ENCODE measurements at places on chromosomes 3 and 15. TPM values are rescaled to one million over a fixed set of nuclear protein-coding genes. Genes with fewer than 3 reads are reported as not detected.

Gene ZNF385D
- total RNA-seq = 0.60 TPM

Gene CDAN1
- 11.5 TPM for total RNA-seq

Gene CCDC54
- total RNA-seq = not detected

Gene SETD5
- 35.7 TPM for total RNA-seq

Gene SLC28A2
- total RNA-seq = not detected

Gene ESYT3
- 1.4 TPM for total RNA-seq

Gene CAMKV
- total RNA-seq = not detected

Gene POMGNT2
- 22.8 TPM for total RNA-seq

Gene PARP15
- total RNA-seq = not detected

Gene TP63
- not detected for total RNA-seq

Gene CACNA2D2
- total RNA-seq = not detected

Gene INSYN1
- total RNA-seq = 0.68 TPM

Gene DOCK3
- under 0.01 TPM for total RNA-seq

Gene TMCO5A
- total RNA-seq = not detected

Gene FAM107A
- 2.6 TPM for total RNA-seq

Gene SI
- total RNA-seq = not detected

Gene NBEAL2
- 4.0 TPM for total RNA-seq

Gene TMEM207
- not detected for total RNA-seq

Gene CNTN4
- not detected for total RNA-seq

Gene UBAP1L
- total RNA-seq = 0.34 TPM

Gene PRSS50
- not detected for total RNA-seq

Gene EPB42
- not detected for total RNA-seq

Gene BBS4
- total RNA-seq = 29.6 TPM

Gene KLHL6
- not detected for total RNA-seq

Gene CNTN3
- total RNA-seq = 0.23 TPM

Gene DUOXA2
- total RNA-seq = not detected

Gene FBLN2
- total RNA-seq = 664 TPM

Gene OXTR
- 4.2 TPM for total RNA-seq

Gene NEO1
- total RNA-seq = 51.3 TPM

Gene UCN2
- 0.09 TPM for total RNA-seq

Gene PIK3R4
- total RNA-seq = 23.2 TPM

Gene ZNF80
- total RNA-seq = not detected

Gene SPTBN5
- under 0.01 TPM for total RNA-seq

Gene A4GNT
- not detected for total RNA-seq

Gene CKMT1B
- not detected for total RNA-seq

Gene RAB6B
- 0.09 TPM for total RNA-seq

Gene TFRC
- total RNA-seq = 55.5 TPM

Gene ERC2
- total RNA-seq = not detected

Gene SERINC4
- total RNA-seq = not detected

Gene CEMIP
- 538 TPM for total RNA-seq
